ENCODE measurements at places on chromosomes 5 and 9. TPM values are rescaled to one million over a fixed set of nuclear protein-coding genes. Genes with fewer than 3 reads are reported as not detected.

Gene GIN1
- total RNA-seq = 11.3 TPM

Gene ZNF300
- total RNA-seq = 6.3 TPM

Gene ABO
- total RNA-seq = 0.48 TPM

Gene HTR4
- 1.7 TPM for total RNA-seq

Gene OTP
- 6.0 TPM for total RNA-seq

Gene KLF9
- total RNA-seq = 53.9 TPM

Gene GDNF
- 1.9 TPM for total RNA-seq

Gene LAMC3
- total RNA-seq = 17.8 TPM

Gene SHISAL2B
- total RNA-seq = not detected

Gene TAF11L3
- not detected for total RNA-seq

Gene INSYN2B
- 1.7 TPM for total RNA-seq

Gene PCDHGB2
- 4.6 TPM for total RNA-seq

Gene HARS2
- 20.0 TPM for total RNA-seq

Gene SLC6A3
- total RNA-seq = 0.96 TPM

Gene CAMK4
- 12.0 TPM for total RNA-seq

Gene ANKRD31
- total RNA-seq = 1.2 TPM

Gene PTPDC1
- total RNA-seq = 16.1 TPM

Gene CDH10
- total RNA-seq = 2.2 TPM

Gene APBB3
- total RNA-seq = 21.9 TPM

Gene SSBP2
- 45.3 TPM for total RNA-seq

Gene UBE2R2
- total RNA-seq = 26.7 TPM

Gene KIF4B
- total RNA-seq = 4.8 TPM

Gene NRG2
- not detected for total RNA-seq

Gene CCL19
- total RNA-seq = not detected

Gene SCGB3A1
- total RNA-seq = not detected

Gene CDH6
- 16.1 TPM for total RNA-seq

Gene SLC6A19
- 0.48 TPM for total RNA-seq

Gene CDO1
- total RNA-seq = not detected

Gene NEK6
- total RNA-seq = 32.0 TPM

Gene SPINK6
- total RNA-seq = 5.5 TPM

Gene PCA3
- 8.4 TPM for total RNA-seq

Gene CDC23
- 38.8 TPM for total RNA-seq

Gene PDZD2
- 5.5 TPM for total RNA-seq

Gene ELOVL7
- 1.9 TPM for total RNA-seq

Gene NR4A3
- total RNA-seq = 7.7 TPM

Gene ZNF608
- 22.6 TPM for total RNA-seq

Measured in umbilical cord (tissue), 2 donors.